ENCODE measurements at places on chromosomes 7 and 10.
A peak's percentile ranks its signal among the peaks of the same experiment; 100 is the strongest.

- DNase-seq: no peak
Measured at GRCh38 chr10:110772454-110773025, 99.2 kb upstream of the PDCD4 start.

- DNase-seq: no peak
Measured at GRCh38 chr10:11715815-11716494, 26.2 kb upstream of the ECHDC3 start.

GRCh38 chr10:80497187-80498077, 40.3 kb upstream of the SH2D4B start:
- no peak for DNase-seq

DNA sequence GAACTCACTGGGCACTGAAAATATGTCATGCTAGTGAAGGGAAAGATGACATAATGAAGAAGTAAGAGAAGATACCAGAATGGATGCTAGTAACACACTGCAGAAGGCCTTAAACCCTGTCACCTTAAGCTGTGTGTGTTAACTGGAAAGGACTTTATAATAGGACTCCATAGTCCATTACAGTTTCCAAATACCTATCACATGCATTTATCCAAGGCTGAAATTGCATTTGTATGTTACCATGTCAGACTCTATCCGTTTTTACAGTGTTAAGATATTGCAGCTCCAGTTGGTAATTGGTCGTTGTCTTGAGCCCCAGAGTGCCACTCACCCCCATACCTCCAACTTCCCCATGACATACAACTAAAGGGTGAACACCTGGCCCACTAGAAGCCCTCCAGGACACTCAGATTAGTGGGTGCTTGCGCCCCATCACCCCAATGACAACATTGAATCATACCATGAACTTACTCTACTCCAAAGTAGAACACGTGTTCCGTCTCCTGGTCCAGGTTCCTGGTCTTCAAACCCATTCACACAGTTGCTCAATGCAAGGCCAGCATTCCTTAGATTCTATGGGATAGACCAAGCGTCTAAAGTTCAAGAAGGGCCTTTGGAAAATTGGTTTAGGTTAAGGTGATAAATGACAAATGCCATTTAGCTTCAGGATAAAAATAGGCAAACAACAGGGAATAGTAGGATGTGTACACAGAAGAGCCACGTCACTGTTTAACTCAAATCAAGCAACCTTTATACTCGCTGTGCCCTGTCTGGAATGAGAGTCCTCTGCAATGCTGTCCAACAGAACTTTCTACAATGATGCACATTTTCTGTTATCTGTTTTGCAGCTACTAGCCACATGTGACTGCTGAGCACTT, 2.1 kb upstream of the RAPGEF5 start:
- DNase-seq: no peak

GRCh38 chr10:15325243-15325943, 45.7 kb downstream of the FAM171A1 start:
- DNase-seq: peak; percentile 76

GRCh38 chr7:105244594-105244993, 144.1 kb downstream of the SRPK2 start:
- DNase-seq: no peak

- no peak for DNase-seq
Measured at GRCh38 chr10:110416776-110417711, 80.7 kb upstream of the DUSP5 start.

GRCh38 chr7:91107460-91107859, 156.8 kb upstream of the FZD1 start:
- no peak for DNase-seq

DNA sequence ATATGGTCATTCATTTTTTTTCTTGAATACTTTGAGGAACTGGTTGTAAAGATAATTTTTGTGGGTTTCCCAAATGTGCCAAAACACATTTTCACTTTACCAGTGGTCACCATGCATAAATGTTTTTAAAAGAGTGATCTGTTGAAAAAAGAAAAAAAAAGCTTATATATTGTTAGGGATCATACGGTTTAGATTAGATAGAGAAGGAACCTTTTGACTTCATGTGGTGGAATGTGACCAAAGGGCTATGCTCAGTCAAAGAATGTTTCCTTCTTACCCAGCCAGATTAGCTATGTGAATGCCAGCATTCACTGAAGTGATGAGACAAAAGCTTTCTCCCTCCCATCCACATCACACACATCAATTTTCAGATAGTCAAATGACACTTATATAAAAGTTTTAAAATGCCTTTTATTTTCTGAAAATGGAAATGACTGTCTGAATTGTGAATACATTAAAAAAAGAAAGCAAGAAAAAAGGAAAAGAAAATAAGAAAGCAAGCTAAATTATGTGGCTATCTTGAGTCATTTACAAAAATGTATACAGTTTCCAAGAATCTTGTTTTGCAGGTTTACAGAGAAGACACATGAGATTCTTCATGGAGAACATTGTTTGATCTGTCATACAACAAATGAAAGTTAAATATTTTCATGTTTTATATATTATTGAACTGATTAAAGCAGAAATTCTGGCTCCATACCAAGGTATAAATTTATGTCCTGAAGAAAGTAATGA, 8.6 kb upstream of the CPED1 start:
- DNase-seq: no peak

GRCh38 chr7:106717955-106718871, 57.3 kb upstream of the CCDC71L start:
- peak; percentile 93 for DNase-seq

GRCh38 chr10:133259602-133259989, 17.1 kb downstream of the ADAM8 start:
- no peak for DNase-seq

- DNase-seq: no peak
Measured at GRCh38 chr10:79334573-79334972, 12.7 kb upstream of the PPIF start.

DNA sequence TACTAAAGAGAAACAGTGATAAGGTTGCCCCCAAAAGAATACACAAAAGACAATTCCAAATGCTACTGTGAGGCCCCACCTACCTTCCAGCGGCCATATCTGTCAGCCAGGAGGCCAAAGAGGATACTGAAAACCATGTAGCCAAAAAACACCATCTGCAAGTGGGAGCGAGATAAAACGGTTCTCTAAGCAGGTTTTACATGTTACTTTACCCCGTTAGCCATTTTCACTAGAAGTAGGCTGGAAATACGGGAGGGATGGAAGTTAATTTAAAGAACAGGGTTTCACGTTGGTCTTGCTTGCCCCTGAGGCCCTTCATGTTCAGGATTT, 38.2 kb downstream of the SVOPL start:
- DNase-seq: no peak

DNA sequence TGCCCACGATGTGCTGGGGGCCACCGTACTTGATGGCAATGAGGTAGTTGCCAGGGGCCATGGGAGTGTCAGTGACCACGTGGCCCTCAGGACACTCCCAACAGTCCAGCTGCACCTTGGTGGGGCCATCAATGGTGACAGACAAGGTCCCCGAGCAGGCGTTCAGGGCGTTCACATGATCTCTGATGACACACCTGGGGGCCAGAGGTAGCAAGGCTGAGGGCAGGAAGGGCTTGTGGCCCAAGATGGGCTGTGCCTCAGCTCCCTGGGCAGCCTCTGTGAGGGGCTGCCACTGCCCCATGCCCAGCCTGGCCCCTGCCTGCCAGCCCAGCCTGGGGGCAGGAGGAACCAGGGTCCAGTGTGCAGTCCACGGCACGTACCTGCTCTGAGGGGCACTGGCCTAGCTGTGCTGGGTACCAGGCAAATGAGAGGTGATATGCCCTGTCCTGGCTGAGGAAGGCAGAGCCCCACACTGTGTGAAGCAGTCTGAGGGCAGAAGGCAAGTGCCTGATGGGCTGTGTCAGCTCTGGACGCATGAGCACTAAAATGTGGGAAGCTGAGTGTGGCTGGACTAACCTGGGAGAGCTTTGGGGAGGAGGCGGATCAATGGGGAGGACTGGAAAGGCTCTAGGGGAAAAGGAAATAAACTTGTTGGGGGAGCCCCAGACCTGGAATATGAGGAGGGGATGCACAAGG, 3.5 kb upstream of the KCP start:
- no peak for DNase-seq

DNA sequence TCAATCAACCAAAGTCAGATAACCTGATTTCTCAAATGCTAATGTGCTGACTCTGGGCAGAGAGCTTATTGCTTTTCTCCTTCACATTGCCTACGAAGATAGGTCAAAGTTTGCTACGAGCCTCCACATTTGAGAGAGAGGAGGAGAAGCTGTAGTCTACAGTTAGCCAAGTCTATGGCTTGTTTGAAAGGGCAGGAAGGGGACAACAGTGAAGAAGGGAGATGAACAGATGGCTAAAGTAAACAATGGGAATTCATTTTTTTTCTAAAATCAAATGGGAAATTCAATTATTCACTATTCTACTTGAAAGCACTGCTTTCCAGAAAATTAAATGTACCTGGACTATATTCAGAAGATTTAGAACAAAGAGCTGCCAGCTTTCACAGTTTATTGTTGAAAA, 126.7 kb upstream of the C1QL3 start:
- no peak for DNase-seq

- DNase-seq: no peak
Measured at GRCh38 chr10:130844310-130844709, 467.2 kb downstream of the TCERG1L start.

GRCh38 chr10:50846753-50847152, 38.7 kb downstream of the A1CF start:
- no peak for DNase-seq

DNA sequence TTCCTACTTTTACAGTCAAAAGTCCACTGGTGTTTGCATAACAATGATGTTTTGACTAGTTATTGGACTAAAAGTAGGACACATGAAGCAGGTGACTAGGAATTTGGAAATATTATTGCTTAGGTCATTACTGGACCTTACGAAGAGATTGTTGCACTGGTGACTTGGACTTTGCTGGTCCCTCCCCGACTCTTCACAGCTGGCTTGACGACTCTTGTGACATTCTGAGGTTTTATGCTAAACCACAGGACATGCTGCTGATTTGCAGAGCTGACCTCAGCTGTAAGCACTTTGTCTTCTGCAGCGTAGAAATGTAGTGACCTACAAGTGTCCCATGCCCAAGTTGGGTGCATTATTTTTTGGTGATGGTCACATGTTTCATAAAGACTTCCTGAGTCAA, 21.9 kb downstream of the PCBD1 start:
- DNase-seq: no peak

- peak; percentile 87 for DNase-seq
Measured at GRCh38 chr7:27185013-27185853, at the start of gene HOXA11. Gene HOXA11, minus strand, starts transcription at chr7:27185232. Its CDS starts 88 bp downstream, at chr7:27185144.

- no peak for DNase-seq
Measured at GRCh38 chr7:148637094-148637493, 46.5 kb downstream of the C7orf33 start.

GRCh38 chr7:29035044-29035740, 77.1 kb upstream of the TRIL start:
- peak; percentile 67 for DNase-seq

GRCh38 chr10:26274391-26274790, 57.8 kb downstream of the GAD2 start:
- no peak for DNase-seq

DNA sequence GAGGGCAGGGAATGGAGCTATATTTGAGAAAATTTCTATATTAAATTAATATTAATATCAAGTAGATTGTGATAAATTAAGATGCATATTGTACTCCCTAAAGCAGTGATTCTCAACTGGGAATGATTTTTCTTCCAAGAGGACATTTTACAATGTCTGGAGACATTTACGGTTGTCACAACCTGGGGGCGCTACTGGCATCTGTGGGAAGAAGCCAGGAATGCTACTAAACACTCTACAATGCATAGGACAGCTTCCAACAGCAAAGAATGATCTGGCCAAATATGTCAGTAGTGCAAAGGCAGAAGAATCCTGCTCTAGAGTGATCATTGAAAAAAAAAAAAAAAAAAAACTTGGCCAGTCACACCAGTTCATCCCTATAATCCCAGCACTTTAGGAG, 100.0 kb downstream of the LSM5 start:
- no peak for DNase-seq
